H54 (cell line): ENCODE measurements at places on chromosomes 2 and 18.

GRCh38 chr2:10408649-10409579 lies 39.2 kb downstream of the ODC1 start:
- DNase-seq, result peak; percentile 68

DNA sequence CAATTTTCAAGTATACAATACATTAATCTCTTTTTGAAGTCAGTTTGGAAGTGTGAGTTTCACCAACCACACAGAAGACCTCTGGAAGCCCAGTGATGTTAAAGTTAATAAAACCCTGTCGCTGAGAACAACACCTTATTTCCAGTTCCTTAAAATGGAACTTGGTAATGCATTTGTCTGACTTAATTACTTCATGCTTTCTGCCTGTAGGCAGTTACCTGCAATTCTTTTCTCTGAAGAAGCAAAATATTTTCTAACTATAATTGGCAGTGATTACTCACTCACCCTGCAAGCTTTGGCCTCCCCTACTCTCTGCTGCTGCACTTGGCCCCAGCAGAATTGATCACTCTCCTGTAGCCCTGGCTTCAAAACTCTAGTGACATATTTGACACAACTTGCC lies 81.5 kb downstream of the TXNL1 start:
- DNase-seq, result no peak

- DNase-seq, result no peak
These were observed 328.9 kb downstream of the GPD2 start for GRCh38 chr2:156765043-156765442.

- DNase-seq, result peak; percentile 25
These were observed 133.1 kb downstream of the NFATC1 start for GRCh38 chr18:79528846-79529245.

DNA sequence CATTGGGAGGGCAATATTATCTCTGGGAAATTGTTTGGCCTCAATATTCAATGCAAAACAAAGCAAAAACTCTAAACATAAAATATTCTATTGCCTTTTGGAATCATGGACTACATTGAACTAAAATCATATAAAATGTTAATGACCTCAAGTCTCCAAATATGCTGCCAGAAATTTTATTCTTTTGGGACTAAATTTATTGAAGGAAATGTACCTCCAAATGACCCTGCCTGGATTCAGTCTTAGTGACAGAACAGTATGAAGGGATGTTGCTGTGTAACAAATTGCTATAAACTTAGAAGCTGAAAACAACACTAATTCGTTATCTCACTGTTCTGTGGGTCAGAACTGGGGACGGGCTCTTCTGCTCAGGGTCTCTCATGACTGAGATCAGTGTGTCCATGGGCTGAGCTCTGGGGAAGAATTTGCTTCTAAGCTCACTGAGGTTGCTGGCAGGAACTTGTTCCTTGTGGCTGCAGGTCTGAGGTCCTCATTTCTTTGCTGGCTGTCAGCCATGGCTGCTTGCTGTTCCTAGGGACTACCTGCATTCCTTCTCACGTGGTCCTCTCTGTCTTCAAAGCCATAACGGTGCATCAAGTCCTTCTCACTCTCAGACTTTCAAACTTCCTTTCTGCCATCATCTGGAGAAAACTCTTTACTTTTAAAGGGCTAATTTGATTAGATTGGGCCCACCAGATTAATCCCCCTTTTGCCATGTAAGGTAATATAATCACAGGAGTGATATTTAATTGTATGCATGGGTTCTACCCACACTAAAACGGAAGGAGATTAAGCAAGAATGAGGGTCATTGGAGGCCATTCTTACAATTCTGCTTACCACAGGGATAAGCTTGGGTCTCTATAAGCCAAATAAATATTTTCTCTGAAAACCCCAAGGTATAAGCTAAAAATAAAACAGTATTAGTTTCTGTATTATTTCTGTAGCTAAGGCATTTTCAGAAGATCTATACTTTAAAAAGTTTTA lies 149.0 kb downstream of the ADCYAP1 start:
- no peak for DNase-seq

DNA sequence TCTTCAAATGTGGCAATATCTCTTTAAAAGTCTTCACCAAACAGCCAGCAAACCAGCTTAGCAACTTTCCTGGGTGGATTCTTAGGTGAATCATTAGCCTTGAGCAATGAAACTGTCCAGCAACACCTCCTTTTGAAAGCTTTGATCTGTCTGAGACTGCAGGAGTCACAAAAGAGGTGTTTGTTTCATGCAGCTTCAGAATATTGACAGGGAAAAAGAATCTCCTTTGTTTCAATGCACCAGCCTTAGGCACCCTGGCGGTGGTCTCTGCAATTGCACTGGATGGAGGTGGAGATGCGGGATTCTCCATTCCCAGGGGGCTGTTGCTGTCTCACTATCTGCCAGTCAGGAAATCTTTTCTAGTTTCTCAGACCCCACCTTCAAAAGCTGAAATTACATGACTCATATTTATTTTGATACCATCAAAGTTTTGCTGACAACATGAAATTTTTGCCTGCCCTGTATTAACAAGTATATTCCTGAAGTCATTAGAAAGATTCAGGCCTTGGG lies 76.0 kb upstream of the DSG1 start:
- peak; percentile 1 for DNase-seq

DNA sequence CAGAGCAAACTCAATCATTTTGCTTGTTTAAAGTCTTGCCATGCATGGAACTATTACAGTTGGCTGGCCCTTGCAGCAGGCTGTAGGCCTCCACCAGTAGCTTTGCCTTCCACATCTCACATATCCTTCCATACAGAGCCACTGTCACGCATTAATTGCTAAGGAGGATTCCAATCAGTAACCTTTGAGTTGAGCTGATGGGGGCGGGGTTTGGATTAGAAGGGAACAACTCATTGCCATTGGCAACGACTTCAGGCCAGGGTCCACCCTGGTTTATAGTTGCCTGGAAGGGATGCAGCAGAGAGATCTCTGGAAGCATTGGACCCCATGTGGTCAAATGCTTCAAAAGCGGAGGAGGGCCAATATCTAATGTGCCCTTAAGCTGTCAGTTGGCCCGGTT lies 63.3 kb upstream of the TTC39C start:
- DNase-seq, result no peak

GRCh38 chr2:148338541-148338940 lies 306.0 kb upstream of the EPC2 start:
- DNase-seq, result peak; percentile 19
